ENCODE measurements at places on chromosomes 1 and 21. TPM values are rescaled to one million over a fixed set of nuclear protein-coding genes. Genes with fewer than 3 reads are reported as not detected.

The CSF3R gene
- 2.0 TPM for total RNA-seq

The UQCRHL gene
- total RNA-seq = 1.2 TPM

The FAM78B gene
- total RNA-seq = 6.6 TPM

The TNFRSF8 gene
- not detected for total RNA-seq

The LCE2C gene
- not detected for total RNA-seq

The KIF2C gene
- 2.2 TPM for total RNA-seq

The S100A8 gene
- 7.1 TPM for total RNA-seq

The RER1 gene
- total RNA-seq = 29.0 TPM

The LCE1E gene
- not detected for total RNA-seq

The ATP6V0B gene
- total RNA-seq = 102 TPM

The RAB3B gene
- total RNA-seq = 12.5 TPM

The LRRC8C gene
- total RNA-seq = 7.6 TPM

The MYOG gene
- not detected for total RNA-seq

The FMO1 gene
- 4.2 TPM for total RNA-seq

The CD52 gene
- not detected for total RNA-seq

The PPIAL4G gene
- 0.25 TPM for total RNA-seq

The ARID1A gene
- 45.0 TPM for total RNA-seq

The OLIG2 gene
- total RNA-seq = 15.2 TPM

The TRIM17 gene
- 2.2 TPM for total RNA-seq

The PLA2G5 gene
- total RNA-seq = 0.49 TPM

The IL10 gene
- total RNA-seq = not detected

The GNG12 gene
- 19.2 TPM for total RNA-seq

The GOLPH3L gene
- total RNA-seq = 5.4 TPM

The ZNF697 gene
- 27.5 TPM for total RNA-seq

The OR2T33 gene
- total RNA-seq = not detected

The KCNJ9 gene
- total RNA-seq = 10.6 TPM

The NLRP3 gene
- 0.74 TPM for total RNA-seq

The DNAJC28 gene
- 3.0 TPM for total RNA-seq

The CRP gene
- not detected for total RNA-seq

The GJA9 gene
- total RNA-seq = not detected

The CBR3 gene
- total RNA-seq = 0.98 TPM

The FMO2 gene
- 0.25 TPM for total RNA-seq

The TNFSF4 gene
- total RNA-seq = 0.74 TPM

The GBP1 gene
- 0.49 TPM for total RNA-seq

The TTC39A gene
- total RNA-seq = 0.49 TPM

The TPM3 gene
- 127 TPM for total RNA-seq

The MROH9 gene
- not detected for total RNA-seq

The KAZN gene
- 22.6 TPM for total RNA-seq

Measured in temporal lobe (tissue), 4 donors.